ENCODE measurements at places on chromosomes 4 and X.

DNA sequence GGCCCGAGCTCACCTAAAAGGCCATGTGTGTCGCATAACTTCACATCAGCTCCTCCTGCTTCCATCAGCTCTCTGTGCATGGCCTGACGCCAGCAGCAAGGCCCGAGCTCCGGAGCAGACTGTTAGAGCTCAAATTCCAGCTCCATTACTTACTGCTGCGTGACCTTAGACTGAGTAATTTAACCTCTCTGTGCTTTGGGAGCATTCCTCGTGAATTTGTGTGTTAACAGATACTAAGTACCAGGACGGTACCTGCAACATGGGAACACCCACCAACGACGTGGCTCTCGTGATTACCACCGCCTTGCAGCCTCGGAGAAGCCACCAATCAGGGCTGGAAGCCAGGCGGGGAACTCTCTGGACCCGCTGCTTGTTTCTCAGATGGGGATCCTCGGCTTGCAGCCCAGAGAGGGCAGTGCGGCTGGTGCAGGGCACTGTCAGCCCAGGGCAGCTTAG is 12.9 kb downstream of the LETM1 start:
- DNase-seq, result no peak

GRCh38 chrX:113473418-113473817 is 632.8 kb upstream of the AMOT start:
- no peak for DNase-seq

GRCh38 chr4:105288121-105288520 is 141.4 kb downstream of the TET2 start:
- DNase-seq, result no peak

- no peak for DNase-seq
Observed at GRCh38 chr4:161657616-161658015, 506.2 kb downstream of the FSTL5 start.

DNA sequence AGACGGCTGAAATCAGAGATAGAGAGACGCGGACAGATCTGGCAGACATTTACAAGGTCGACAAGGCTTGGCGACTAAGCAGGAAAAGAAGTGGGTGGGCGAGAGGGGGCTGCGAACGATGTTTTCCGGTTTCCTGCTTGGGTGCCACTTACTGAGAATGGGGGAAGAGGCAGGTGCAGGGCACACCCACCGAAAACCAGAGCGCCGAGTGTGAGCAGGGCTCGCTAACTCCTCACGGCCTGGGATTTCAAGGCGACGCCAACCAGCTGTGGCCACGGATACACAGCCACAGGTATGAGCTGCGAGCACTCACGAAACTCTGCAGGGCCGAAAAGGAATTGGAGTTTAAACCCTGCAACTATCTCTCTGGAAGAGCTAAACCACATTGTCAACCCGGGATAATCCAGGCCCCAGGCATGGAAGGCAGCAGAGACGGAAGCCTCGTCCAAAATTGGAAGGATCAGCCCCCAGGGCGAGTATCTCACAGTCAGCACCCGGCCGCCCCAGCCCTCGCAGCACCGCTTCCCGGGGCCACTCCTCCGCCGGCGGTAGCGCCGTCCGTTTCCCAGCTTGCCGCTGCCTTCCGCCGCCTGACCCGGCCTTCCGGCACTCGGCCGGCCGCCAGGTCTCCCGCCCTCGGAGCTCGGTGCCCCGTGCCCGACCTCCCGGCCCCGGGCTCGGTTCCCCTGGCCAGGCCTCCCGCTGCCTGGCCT is 778 bp downstream of the CASP3 start:
- no peak for DNase-seq

- no peak for DNase-seq
Observed at GRCh38 chr4:177582992-177583391, 140.8 kb upstream of the AGA start.

DNA sequence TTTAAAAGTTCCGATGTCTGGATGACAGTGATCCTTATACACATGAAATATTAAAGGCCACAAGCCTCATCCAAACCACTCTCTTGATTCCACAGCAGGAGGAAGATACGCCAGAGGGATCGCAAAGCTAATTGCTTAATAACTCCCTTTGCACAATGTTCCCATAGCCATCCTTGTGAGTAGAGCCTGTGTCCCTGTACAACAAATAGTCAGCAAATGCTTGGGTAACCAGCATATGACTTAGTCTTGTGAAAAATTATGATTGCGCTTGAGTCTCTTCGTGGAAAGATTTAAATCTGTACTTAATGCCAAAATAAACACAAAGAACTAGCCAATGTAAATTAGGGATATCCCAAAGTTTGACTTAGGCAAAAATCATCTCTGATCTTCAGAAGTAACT is 31.5 kb downstream of the SLC9A7 start:
- DNase-seq, result no peak

Measured in AML-193 (cell line).